Renal cortex interstitium (tissue), 15 donors: ENCODE measurements at places on chromosomes 1 and 21.
A peak's percentile ranks its signal among the peaks of the same experiment; 100 is the strongest.

- DNase-seq, result no peak
Observed at GRCh38 chr1:119968601-119969000, 72.3 kb upstream of the ADAM30 start.

- DNase-seq, result no peak
Observed at GRCh38 chr1:172469717-172470116, 25.8 kb upstream of the PIGC start.

DNA sequence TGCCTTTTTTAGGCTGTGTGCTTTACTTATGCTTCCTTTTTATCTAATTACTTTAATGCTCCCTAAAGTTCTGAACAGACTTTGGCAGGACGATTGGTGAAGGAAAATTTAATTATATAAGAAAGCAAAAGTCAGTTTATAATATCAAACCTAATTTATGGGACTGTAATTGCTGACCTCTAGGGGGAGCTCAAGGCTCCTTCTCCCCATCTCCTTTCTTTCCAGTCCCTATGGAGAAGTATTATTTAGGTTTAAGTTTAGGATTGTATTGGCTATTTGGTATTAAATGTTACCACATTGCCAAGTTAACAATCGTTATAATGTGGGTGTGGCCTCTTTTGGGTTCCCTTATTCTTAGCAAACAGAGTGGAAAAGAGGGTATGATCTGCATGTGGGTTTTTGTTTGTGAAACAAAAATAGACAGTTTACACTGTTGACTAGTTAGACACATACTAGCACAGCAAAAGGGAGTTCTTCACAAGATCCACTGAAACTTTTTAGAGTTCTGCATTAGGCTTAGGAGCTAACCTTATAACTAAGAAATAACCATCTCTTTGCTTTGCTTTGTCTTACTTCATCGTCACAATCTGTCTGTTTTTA lies 48.2 kb upstream of the TNFSF4 start:
- DNase-seq, result peak; percentile 7

- DNase-seq, result no peak
Observed at GRCh38 chr1:63537940-63538339, 14.6 kb downstream of the EFCAB7 start.

- peak; percentile 56 for DNase-seq
Observed at GRCh38 chr1:85578321-85579295, 2.0 kb upstream of the CCN1 start.

- DNase-seq, result no peak
Observed at GRCh38 chr1:68808351-68808750, 311.5 kb upstream of the DEPDC1 start.

DNA sequence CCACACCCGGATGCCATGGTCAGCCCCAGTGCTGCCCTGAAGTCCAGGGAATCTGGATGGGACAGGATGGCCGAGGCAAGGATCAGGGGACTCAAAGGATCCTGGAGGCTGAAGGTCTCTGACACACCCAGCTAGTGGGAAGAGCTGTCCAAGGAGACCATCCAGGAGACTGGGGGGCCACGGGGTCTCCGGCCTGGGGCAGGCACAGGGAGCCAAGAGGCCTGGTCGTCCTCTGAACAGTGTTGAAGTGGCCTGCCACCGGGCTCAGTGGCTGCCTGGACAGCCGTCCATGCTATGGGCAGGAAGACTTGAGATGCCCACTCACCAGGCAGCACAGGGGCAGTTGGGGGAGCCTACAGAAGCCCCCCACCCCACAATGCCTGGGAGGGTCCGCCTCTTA lies 41.9 kb downstream of the MEGF6 start:
- DNase-seq, result no peak

- no peak for DNase-seq
Observed at GRCh38 chr1:241610056-241610815, 29.9 kb downstream of the CHML start.

DNA sequence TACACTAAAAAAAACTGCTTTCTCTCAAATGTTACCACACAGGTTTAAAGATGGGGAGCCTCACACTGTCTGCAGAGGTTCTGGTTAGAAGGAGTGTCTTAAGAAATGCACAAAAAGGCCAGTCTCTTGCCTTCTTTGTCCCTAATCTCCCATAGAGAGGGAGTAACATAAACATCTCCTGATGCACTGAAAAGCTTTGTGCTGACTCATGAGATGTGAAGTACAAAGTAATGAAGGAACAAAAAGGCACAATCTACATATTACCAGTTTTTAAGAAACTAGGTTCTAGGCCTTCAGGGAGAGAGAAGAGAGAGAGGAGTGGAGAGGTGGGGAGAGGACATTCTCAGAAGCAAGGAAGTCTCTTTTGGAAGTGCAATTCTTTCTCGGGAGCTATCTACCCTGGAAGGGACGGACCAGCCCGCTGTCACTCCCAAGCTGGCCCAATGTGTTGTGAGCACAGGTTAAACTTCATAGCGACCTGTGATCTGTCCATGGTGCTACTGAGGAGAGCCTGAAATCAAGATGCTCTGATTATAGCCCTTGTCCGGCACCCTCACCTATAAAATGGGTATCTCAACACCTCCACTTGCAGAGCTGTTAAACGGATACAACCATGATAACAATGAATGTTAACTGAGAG lies 458.1 kb downstream of the DISC1 start:
- DNase-seq, result peak; percentile 29

- no peak for DNase-seq
Observed at GRCh38 chr1:108016451-108016920, 51.5 kb upstream of the VAV3 start.

GRCh38 chr1:154619181-154619948 lies 11.4 kb upstream of the ADAR start:
- DNase-seq, result no peak
